ENCODE measurements at places on chromosomes 4 and X.

- DNase-seq, result no peak
These were observed 101.7 kb downstream of the DCK start for GRCh38 chr4:71095141-71095540.

- no peak for DNase-seq
These were observed 3.4 kb upstream of the USP53 start for GRCh38 chr4:119209077-119209476.

DNA sequence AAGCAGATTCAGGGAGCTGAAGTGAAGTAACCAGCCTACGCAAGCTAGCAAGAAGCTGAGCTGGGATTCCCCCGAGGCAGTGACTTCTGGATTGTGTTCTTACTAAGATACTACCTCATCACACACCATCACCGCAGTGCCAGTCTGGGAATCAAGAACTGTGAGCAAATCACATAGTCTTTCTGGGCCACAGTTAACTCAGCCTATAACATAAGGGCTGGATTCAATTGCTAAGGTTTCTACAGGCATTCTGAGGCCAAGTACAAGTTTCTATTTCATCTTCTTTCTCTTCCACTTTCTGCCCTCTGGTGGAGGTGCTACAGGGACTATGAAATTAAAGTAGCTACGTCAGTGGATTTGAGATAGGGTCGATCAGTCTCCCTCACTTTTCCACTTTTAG, 1.4 kb upstream of the CORIN start:
- peak; percentile 60 for DNase-seq

DNA sequence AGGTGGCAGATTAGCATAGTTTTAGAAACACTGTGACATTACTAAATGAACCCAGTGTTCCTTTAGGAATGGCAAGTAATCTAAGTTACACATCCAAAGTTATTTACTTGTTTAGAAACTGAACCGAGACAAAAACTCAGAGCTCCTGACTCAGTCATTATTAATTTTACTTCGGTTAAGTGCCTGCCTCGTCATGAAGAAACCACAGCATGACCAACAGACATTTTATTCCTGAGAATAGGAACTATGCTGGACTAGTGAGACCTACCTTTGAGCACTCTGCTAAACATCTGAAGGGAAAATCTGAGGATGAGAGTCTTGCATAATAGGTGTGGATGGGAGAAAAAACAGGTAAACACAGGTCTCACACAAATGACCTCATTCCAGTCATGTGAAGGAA, 2.5 kb downstream of the BEX1 start:
- no peak for DNase-seq

DNA sequence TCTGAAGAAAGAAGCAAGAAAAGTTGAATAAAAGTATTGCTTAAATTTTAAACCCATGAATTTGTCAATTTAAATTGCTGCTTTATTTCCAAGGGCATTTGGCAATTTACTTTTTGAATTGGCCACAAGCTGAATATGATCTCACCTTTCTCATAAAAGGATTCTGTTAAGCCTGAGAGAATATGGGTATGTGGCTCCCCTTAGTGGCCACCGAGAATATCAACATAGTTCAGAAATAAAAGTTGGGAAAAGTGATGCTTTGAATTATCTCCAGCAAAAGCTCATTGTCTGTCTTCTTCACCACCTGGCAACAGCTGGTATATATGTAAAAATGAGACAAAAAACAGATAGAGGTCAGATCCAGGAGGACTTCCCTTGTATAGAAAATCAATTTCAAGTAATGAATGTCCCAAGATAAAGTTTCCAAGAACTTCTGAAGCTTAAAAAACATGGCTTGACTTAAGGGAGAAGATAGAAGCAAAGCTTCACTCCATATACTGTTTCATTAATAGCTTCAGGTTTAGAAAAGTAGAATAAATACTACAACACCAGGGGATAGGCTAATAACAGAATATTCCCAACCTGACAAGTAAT, 290.7 kb upstream of the FAM241A start:
- DNase-seq, result peak; percentile 41

DNA sequence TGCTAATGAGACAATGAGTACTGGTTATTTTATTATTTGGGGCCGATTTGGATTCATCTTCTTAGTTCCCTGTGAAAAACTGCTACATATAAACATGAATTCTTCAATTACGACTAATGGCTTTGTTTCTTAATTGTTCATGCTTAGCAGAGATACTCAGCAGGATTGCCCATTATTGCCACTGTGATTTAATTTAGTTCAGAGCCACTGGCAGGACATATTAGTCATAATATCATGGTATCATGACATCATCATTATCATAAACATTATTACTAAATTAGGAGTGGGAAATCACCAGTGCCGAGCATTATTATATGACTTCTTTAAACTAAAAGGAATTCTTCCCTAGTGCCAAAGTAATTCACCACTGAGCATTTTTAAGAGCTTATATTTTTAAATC, 201.4 kb downstream of the SPOCK3 start:
- no peak for DNase-seq

DNA sequence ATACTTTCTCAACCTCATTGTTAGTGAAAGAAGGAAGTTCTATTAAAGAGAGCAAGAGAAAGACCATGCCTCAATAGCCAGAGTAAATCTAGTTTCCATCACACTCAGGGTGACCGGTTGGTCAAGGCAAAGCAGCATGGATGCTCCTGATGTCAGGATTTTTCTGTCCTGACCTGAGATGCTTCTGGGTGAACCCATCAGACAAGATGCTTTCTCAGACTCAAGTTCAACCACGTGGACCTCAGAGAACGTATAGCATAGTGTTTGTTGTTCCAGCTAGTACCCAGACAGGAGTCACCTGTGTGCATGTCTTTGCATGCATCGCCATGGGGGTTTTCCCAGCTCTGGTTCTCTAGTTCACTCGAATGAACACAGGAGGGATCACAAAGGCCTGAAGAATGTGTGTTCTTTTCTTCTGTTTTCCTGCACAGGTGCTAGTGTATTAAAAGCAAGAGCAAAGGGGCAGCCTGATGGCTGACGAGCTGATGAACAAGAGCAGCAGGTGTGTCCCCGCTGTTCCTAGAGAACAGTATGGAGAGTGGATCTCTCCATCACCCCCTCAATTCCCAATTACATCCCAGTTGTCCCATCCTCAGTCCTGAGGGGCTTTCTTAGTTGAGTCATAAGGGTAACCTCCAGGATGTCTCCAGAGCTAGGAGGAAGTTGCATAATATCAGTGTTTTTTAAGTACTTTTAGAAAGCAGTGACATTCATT, 110.5 kb upstream of the ENPP6 start:
- no peak for DNase-seq

DNA sequence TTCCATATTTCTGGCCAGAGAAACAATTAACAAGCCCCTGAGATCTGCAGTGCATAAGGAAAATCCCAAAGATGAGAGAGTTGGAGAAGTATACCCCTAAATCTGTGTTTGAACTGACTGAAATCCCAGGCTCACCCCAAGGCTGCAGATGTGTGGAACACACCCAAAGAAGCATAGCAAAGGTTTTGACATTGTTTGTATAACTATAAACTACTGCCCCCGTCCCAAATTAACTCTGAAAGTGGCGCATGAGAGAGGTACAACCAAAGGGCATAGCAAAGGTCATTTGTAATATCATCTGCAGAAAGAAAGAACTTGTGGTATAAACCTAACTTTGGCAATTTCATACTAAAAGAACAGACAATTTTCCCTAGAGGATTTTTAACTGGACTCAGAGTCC, 157.9 kb downstream of the DCAF12L1 start:
- no peak for DNase-seq

GRCh38 chr4:29596228-29596627, 1123.9 kb upstream of the PCDH7 start:
- no peak for DNase-seq

- no peak for DNase-seq
These were observed 84.2 kb upstream of the NRK start for GRCh38 chrX:105738162-105738561.

DNA sequence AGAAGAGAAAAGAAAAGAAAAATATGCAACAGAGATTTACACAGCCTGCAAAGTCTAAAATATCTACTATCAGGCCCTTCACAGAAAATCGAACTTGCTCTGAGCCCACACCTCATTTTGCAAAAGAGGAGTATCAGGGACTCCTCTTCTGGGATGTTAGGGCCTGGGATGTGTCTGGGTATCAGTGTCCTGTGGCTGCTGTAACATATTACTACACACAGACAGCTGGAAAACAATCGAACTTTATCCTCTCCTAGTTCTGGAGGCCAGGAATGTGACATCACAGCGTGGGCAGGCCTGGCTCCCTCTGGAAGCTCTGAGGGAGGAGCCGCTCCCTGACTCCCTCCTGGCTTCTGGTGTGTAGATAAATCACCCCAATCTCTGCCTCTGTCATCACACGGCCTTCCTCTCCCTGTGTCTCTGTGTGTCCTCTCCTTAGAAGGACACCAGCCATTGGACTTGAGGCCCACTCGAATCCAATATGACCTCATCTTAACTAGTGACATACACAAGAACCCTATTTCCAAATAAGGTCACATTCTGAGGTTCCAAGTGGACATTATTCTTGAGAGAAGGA, 52.9 kb downstream of the PPP2R2C start:
- DNase-seq, result peak; percentile 74

DNA sequence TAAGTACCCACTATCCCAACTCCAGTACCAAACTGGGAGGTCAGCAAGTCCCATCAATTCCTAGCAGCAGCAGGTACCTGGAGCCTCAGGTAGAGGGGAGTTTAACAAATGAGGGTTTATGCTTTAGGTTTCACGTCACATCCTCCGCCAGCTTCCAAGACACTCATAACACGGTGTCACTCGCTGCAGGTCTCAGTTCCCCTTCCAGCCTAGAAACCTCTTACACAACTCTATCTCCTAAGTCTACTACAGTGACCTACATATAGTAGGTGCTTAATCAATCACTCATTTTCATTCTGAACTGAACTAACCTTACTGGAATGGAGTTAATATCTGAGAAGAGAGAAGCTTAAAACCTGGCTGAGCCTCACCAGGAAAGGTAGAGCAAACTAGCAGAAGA, 96.0 kb downstream of the EFHC2 start:
- no peak for DNase-seq

DNA sequence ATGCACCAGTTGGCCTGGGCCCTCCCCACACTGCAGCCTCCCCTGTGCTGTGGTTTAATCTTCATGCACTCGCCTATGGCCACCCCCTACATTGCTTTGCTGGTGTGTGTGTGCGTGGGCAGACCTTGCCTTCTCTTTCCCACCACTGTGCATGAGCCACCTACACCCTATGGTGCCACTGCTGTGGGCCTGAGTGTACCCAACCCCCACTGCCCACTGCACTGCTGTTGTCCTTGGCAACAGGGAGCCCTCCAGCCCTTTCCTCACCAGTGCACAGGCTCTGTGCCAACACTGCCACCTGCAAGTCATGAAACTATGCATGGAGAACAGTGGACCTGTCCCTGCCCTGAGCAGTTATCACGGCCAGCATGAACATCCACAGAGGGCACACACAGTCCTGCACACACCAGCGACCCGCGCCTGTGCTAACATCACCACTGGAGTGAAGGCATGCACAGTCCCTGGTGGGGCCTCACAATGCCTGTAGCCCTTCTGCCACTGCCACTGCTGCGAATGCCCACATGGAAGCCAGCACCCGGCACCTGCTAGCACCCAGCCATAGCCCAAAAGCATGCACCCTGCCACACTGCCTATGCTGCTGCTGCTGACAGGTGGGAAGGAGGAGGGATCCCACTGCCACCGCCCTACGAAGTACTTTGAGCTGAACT, 237.8 kb upstream of the ARSJ start:
- DNase-seq, result no peak

DNA sequence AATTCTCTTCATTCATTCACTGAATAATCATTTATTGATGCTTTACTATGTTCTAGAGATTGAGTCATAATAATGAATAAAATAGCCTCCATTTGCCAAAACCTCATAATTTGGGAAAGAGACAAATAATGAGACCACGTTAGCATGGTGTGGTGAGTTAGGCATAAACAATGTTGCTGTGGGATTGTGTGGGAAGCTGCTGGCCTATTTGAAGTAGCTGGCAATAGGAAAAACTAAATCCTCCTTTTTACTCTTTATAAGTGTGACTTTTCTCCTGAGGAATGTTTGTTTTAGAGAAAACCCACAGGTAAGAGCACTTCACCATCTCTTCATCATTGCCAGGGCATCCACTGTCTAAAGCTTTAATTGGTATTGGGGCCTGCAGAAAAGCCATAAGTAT, 95.3 kb downstream of the AREG start:
- no peak for DNase-seq

DNA sequence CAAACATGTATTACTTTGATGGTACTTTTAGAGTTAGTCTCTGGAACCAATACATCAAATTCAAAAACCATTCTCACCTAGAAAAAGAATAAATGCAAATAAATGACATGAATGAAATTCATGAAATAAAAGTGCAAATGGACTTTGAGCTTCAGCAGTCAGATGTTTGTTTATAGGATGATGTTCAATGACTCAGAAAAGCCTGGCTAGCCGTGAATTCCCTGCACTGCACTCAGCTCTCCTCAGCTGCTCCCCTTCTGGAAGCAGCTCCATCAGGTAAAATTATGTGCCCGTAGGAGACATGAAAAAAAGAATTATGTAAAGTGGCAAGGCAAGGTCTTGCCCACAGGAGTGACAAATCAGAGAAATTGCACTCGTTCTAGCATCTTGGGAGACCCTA, 390.6 kb downstream of the GPM6A start:
- no peak for DNase-seq

DNA sequence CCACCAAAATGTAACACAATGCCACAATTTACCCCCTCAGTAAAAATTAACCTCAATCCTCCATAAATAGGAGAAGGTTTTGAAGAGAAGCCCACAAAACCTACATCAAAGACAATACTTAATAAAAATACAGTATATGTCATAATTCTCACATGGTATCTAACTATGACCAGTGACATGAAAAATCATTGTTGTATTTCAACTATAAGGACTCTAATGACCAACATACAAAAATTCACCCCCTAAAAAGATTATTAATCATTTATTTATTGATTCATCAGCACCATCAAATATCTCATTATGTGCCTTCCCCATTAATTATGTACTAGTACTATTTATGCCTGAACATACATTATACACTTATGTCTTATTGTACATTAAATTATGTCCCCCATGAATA, 77.1 kb upstream of the ZMAT1 start:
- no peak for DNase-seq
